Prostate gland (tissue), 2 donors: ENCODE measurements at places on chromosomes 16 and 17. TPM values are rescaled to one million over a fixed set of nuclear protein-coding genes. Genes with fewer than 3 reads are reported as not detected.

SULT1A1 gene
- 17.6 TPM for total RNA-seq

GRCh38 chr16:89960966-89961365 is 12.4 kb downstream of the DEF8 start:
- H3K27me3 ChIP-seq, result no peaks in the 10 kb centered on the region
- no peak overlapping the region for H3K27ac ChIP-seq
- H3K4me1 ChIP-seq, result no peaks in the 10 kb centered on the region
- no peak overlapping the region for H3K4me3 ChIP-seq

DNA sequence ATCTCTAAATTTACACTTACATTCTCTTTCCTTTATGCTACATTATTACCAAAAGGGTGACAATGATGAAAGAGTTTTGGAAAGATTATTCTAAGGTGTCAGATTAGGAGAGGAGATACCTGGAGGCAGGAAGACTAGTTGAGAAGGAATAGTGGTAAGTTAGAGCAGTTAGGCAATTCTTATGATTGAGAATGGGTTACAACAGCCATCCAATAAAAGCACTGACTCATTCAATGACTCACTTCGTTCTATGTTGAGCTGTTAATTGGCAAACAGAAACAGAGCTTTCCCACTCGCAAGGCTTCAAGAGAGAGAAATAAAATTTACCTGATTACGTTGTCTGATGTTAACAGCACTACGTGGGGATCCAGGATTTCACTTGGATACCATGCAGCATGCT is 5.8 kb downstream of the NUP88 start:
- no peak for DNase-seq
- H3K4me3 ChIP-seq, result no peak overlapping the region
- H3K27me3 ChIP-seq, result no peaks in the 10 kb centered on the region
- H3K36me3 ChIP-seq, result peaks cover 7% of the 10 kb centered on the region
- H3K27ac ChIP-seq, result no peak overlapping the region

- H3K4me3 ChIP-seq, result peak overlapping the region; percentile 40
- H3K4me1 ChIP-seq, result peaks cover 6% of the 10 kb centered on the region
- H3K36me3 ChIP-seq, result no peaks in the 10 kb centered on the region
- DNase-seq, result no peak
- no peaks in the 10 kb centered on the region for H3K27me3 ChIP-seq
These were observed 1.0 kb downstream of the RHBDL3 start for GRCh38 chr17:32266389-32267301.

GRCh38 chr17:48678141-48678971 is 44.0 kb downstream of the PRAC1 start:
- H3K4me3 ChIP-seq, result no peak overlapping the region
- no peaks in the 10 kb centered on the region for H3K27me3 ChIP-seq
- no peaks in the 10 kb centered on the region for H3K4me1 ChIP-seq
- no peaks in the 10 kb centered on the region for H3K36me3 ChIP-seq
